ENCODE measurements at places on chromosomes 4 and X.
A peak's percentile ranks its signal among the peaks of the same experiment; 100 is the strongest.

DNA sequence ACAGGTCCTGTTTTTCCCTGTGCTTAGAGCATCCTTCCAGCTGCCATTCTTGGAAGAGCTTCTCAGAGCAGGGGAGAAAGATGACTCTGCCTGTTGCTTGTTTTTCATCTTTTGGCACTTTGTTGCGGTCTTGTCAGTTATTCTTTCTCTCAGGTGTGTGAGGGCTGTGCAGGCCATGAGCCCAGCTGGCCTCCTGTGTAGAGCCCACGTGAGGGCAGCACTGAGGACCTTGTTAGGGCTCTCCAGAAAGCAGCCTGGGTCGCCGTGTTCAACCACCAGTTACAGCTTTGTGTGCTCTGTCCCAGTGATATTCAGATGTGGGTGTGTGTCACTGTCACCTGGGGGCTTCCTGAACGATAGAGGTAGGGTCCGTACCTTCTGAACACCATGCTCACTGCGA, 52.8 kb downstream of the NOP14 start:
- DNase-seq: no peak

DNA sequence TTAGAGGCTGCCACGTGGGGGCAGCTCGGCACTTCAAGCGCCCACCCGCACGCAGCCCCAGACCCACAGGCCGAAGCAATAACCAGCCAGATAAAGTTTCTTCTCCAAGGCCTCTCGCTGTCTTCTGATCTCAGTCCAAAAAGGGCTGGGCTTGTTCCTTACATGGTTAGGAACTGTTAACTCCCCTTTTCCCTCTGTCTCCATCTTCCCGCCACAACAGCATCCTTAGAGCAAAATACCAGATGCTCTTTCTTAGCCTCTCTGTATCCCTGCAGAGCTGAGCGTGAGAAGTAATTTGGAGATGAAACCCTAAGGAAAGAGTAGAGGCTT, 23.4 kb upstream of the KIAA1210 start:
- no peak for DNase-seq

GRCh38 chr4:22766068-22766467, 73.3 kb downstream of the GBA3 start:
- no peak for DNase-seq

- peak; percentile 18 for DNase-seq
These were observed 44.5 kb downstream of the MAGEB16 start for GRCh38 chrX:35842674-35843073.

- DNase-seq: no peak
These were observed 19.7 kb downstream of the ZFX start for GRCh38 chrX:24169211-24169610.

- DNase-seq: no peak
These were observed 890.8 kb downstream of the TRIML1 start for GRCh38 chr4:189029976-189030504.

DNA sequence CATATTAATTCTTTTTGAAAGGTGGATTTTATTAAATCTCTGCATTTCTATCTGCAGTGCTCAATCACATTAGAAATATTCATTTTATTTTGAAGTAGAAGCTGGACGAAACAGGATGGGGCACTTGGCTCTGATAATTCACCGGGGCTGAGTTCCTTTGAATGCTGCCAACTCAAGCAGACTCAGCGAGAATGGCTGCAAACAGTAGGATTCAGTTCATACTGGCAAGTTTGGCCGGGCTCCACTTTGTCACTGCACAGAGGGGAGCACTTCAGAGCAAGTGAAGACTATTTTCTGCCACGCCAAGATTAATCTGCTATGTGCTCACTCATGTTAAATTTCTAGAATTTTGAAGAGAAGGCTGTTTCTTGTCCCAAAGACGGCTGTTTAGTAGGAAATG, 30.7 kb upstream of the KLHL8 start:
- peak; percentile 92 for DNase-seq

GRCh38 chr4:38236503-38236902, 276.3 kb downstream of the PTTG2 start:
- DNase-seq: no peak

DNA sequence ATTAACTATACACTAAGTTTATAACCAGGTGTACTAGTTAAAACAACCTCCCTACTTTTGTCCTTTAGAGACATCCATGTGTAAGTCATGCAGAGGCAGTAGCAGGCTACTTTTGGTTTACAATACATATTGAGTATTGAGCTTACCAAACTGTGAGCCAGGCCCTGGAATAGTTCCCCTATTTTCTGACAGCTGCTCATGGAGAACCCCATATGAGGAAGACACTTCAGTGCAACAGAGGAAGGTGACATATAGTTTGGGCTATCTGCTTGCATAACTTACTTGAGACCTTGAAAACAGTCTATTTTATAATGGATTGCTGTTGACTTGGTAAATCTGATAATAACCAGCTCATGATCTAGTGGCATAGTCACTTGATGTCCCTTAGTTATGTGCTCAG, 190.5 kb downstream of the SH3BGRL start:
- no peak for DNase-seq

DNA sequence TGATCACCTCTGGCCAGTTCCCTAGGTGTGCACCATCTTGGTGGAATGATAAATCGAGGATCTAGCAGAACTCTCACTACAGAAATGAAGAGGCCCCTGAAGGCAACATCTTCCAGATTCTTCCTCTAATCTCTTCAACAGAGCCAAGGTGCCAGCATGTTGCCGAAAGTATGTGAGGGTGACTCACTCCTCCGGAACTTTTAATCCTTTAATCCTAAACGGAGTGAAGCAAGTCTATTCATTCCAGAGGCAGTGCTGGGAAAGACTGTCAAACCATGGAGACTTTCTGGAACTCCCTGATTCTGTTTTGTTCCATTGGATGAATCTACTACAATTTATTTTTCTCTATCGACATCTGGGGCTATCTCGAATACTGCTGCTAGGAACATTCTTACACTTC, 68.7 kb downstream of the SUPT20HL2 start:
- DNase-seq: no peak

DNA sequence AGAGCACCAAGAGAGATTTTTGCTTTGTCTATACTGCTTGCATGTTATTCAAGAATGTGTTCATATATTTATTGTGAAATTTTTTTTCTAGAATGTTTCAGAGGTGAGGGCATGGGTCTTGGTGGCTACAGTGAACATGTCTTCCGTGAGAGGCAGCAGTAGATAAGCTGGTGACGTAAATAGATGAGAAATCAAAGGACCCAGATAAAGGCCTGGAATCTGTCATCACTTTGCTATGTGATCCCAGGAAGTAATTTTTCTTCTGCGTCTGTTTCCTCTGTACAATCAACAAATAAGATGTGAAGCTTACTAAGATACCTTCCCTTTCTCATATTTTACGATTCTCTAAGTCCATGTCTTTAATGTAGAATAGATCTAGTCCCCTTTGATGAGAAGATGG, 129.1 kb downstream of the COL4A6 start:
- no peak for DNase-seq

GRCh38 chr4:188029114-188029513, 33.5 kb downstream of the ZFP42 start:
- DNase-seq: no peak

- DNase-seq: no peak
These were observed 45.2 kb upstream of the CLCN4 start for GRCh38 chrX:10111364-10112148.

DNA sequence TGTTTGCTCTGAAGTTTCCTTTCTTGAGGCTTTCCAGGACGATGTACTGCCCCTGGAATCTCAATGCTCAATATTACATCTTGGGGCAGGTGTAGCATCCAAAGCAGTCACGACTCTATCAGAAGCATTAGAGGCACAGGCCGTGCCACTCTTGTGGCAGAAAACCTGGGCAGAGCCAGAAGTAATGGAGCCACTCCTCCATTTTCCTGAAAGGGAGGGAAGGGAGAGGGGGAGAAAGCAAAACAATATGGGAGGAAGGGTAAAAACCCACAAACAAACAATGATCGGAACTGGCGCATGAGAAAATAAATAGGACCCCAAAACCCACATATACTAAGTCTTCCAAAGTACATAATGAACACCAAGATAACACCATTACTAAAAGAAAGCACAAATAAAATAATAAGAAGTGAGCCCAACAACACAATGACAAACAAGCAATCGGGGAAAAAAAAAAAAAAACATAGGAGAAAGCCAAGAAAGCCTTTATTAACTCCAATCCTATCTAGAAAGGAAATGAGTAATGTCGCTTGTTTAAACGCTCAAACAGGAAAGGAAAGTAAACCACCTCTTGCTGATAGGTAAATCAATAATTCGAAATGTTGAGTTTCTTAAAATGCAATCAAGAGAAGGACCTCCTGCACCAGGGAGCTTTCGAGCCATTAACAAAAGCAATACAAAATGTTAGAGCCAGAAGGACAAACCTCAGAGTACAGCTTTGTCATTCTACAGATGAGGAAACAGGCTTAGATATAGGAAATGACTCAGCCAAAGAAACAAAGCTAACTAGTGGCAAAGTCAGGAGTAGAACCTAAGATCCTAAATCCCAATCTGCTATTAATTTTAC, 117.4 kb downstream of the ATRX start:
- DNase-seq: no peak

GRCh38 chr4:89489338-89489771, 181.8 kb upstream of the GPRIN3 start:
- no peak for DNase-seq

DNA sequence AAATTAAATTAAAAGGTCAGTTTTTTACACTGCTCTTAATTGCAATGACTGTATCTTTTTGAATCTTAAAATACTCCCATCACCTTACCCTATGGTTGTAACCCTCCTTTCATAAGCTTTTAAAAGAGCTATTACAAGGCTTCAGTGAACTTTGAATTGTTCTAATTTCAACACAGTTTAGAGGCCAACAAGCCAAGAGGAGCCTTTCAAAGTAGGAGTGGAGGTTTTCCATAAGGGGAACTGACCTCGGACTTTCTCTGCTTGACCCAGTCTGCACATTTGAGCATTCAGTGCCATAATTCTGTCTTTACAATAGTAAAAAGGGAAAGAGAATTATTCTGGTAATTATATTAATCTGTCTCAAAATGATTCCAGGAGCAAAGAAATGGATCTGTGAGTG, 98.9 kb downstream of the PARM1 start:
- DNase-seq: no peak

DNA sequence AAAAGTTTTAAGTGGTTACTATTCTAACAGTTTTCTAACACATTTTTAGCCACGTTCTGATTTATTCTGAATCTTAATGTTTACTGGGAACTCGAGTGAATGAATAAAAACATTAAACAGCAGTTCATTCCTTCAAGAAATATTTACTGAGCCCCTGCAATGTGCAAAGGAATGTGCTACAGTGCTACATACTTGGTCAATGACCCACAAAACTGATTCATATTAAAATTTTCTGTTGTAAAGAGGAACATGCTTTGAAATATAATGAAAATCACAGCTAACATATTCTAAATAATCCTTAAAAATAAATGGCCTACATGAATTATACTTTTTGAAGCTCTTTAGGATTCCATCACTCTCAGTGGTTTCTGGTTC, 78.7 kb downstream of the ARAP2 start:
- DNase-seq: no peak

DNA sequence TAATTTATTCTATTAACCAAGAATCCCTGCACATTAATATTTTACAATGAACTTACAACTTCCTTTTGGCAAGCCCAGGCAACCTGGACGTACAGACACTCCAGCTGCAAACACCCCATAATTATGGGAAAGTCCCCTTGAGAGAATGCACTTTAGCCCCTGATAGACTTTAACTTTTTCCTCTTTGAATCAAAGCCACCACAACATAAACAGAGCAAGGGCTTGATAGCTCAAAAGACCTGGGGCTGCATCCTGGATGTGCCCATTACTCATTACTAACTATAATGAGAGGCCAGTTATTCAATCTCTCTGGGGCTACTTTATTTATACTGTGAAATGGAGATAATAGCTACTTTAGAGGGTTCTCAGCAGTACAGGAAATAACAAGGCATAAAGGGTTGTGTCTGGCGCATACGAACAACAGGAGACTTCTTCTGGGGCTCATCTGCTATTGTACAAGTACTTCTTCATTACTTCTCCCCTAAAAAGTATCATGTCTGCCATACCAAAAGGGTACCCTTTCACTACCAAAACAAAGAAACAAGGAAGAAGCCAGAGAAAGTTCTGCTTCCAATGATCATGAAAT, 54.9 kb downstream of the CASK start:
- DNase-seq: no peak

- DNase-seq: peak; percentile 87
These were observed 2.9 kb downstream of the USP51 start for GRCh38 chrX:55486736-55487135.

- no peak for DNase-seq
These were observed 86.8 kb downstream of the GATB start for GRCh38 chr4:151673908-151674520.

- no peak for DNase-seq
These were observed 101.2 kb upstream of the CBLL2 start for GRCh38 chrX:22171287-22172060.

GRCh38 chr4:5165420-5166369, 114.4 kb downstream of the STK32B start:
- DNase-seq: no peak
